ENCODE measurements at places on chromosomes 11 and 22.

- no peak for DNase-seq
Measured at GRCh38 chr22:46450931-46451561, 86.4 kb downstream of the CELSR1 start.

DNA sequence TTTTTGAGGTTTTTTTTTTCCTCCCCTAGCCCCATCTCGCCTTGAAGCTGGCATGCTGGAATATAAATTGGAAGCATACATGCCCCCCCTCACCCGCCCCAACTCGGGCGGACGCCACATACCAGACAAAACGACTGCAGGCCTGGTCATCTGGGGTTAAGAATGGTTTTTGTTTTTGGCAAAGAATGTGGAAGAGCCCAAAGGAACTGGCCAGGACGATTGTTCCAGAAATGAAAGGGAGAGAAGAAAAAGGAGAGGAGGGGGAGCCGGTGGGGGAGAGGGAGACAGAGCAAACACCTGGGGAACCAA, 25.0 kb downstream of the MN1 start:
- no peak for DNase-seq

DNA sequence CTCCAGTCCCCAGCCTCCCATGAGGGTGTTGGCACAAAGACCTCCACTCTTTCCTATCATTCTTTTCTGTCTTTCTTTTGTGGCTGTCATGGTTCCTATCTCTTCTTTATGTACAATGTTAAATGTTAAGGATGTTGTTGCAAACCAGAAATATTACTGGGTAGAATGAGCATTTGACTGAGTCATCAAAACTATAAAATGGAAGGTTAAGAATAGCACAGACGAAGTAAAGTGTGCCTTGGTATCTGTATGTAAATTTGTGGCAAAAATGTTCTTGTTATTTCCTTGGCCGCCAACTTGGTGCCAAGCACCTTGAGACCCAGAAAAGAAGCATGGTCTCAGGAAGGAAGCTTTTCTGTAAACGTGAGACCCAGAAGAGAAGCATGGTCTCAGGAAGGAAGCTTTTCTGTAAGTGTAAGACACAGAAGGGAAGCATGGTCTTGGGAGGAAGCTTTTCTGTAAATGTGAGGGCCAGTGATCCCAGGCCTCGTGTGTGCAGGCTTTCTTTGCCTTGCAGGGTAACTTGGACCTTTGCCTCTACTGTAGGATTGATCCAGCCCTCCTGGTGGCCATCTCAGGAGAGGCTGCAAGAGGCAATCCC, 6.7 kb upstream of the PKP3 start:
- DNase-seq = no peak

GRCh38 chr11:17506942-17507341, 30.3 kb upstream of the ABCC8 start:
- no peak for DNase-seq

DNA sequence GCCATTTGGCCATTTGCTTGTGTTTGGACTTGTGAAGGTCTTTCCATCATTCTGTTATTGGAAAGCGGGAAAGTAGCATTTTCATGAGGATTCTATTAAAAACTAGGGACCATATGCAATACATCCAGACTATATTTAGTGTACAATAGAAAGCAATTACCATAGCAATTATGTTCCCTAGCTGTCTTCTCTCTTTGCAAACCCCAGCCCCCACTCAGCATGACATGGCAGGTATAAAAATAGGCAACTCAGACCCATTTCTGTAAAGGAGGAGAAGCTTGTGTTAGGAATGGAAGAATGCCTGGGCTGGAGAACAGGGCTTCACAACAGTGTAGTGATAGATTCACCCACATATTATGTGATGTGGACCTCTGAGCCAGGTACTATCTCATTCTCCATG, 12.4 kb downstream of the OR51B6 start:
- DNase-seq = no peak

- no peak for DNase-seq
Measured at GRCh38 chr11:2574553-2575535, 125.0 kb downstream of the KCNQ1OT1 start.

DNA sequence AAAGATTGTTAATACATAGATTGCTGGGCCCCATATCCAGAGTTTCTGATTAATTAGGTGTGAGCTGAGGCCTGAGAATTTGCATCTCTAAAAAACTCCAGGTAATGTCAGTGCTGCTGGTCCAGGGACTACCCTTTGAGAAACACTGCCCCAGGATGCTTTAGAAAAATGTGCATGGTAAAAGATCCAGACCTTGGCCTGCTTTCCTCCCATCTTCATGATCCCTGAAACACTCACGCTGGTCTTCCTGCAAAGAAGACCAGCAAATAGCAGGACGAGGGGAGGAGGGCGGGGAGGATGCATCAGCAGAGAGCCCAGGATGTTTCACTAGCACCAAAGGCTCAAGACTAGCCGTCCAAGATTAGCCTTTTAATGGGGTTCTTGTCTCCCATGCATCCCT, at the start of gene OR8A1:
Gene OR8A1 (plus strand): TSS at position 301 of the 400 bp plus-strand sequence. CDS start 123 bp downstream, outside the sequence.
- no peak for DNase-seq

- no peak for DNase-seq
Measured at GRCh38 chr11:78201096-78201818, 12.5 kb downstream of the USP35 start.

DNA sequence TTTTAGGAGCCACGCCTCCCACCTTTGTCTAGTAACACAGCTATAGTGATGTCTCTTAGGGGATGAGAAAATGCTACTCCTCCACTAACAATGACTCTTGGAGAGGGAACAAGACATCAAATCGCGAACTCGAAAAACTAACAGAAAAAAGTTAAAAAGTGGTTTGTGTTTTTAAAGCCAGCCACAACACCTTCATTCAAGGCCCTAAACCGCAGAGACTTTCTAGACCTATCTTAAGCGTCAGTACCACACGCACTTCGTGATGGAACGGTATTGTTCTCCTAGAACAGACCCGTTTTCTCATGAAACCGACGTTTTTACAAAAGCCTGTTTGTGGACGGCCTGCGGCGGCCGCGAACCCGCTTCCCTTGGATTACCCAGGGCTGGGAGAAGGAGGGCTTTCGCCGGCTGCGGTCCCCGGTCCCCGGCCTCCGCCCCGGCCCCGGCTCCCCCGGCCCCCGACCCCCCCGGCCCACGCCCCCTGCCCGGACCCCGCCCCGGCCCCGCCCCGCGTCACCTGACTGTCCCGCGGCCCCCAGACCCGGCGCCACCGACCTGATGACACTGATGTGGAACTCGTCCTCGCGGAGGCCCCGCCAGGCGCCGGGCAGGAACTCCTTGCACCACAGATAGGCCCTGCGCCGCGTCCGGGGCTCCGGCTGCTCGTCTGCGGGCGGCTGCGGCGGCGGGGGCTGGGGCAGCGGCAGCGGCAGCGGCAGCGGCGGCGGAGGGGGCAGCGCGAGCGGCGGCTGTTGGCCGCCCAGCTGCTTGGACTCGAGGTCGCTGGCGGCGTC, 718 bp downstream of the CHKA start:
- DNase-seq = peak; percentile 16

- no peak for DNase-seq
Measured at GRCh38 chr11:46741600-46742484, 22.8 kb downstream of the F2 start.

- no peak for DNase-seq
Measured at GRCh38 chr11:120717042-120717441, 205.5 kb downstream of the GRIK4 start.

DNA sequence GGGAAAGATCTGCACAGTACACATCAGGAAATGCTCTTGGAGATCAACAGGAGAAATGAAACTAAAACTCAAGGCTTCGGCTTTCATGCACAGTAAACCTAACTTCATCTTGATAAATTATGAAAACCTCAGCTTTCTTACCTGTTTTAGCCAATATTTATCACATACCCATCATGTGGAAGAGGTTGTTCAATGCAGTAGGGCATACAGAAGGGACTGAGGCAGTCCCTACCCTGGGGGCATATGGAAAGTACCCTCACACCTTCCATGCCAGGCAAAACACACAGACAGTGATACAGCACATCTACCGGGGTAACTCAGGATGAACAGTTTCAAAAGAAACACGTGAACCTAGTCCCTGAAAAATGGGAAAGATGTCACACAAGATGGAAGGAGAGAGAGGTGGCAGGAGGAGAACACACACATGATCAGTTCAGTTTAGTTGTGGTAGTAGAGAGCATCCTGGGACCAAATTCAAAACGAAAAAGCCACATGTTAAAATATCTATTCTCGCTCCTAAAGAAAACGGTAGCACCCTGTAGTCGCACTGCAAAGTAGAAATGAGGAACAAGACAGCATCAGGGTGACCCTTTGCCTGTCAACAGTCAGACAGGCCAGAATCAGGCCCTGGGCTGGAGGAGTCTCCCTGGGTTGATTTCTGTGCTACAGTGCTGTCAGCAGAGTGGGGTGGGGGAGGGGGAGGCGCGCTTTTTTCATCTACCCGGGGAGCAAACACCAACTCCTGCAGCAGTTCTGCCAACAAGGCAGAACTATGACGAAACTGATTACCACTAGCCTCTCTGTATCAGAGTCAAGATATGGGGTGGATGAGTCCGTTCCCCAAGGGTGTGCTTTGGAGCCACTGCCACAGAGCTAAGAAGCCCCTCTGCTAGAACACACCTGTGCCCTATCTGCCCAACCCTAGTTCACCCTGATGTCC, 1.3 kb downstream of the HIRA start:
- no peak for DNase-seq

DNA sequence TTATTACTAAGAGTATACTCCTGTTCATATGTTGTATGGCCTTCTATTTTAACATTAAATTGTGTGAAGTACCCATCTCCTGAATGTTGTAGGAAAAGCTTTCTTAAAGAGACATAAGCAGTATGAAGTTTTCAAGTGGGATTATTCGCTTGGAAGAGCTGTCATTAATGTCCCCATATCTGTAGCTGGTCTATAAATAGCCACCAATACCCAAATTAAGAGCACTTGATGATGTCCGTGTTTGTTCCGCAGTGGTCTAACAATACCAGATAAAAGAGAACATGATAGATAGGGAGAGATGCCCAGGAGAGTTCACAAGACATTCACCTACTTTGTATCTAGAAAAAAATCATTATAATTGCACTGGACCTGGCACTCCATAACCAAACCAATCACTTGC, 527.6 kb downstream of the DLG2 start:
- DNase-seq = no peak

DNA sequence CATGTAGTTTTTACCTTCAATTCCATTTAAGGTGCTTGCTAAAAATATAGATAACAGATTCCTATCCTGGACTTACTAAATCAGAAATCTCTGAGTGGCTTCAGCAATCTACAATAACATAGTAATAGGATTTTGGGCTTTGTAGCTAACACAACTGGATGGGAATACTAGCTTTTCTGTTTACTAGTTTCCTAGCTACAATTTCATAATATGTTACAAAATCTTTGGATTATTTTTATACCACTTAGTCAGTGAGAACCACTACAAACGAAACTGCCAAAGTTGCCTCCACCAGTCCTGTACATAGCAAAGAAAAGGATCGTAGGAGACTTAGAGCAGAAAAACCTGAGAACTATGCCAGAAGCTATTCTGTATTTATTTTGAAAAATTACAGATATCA, 87.7 kb upstream of the ANO3 start:
- no peak for DNase-seq

DNA sequence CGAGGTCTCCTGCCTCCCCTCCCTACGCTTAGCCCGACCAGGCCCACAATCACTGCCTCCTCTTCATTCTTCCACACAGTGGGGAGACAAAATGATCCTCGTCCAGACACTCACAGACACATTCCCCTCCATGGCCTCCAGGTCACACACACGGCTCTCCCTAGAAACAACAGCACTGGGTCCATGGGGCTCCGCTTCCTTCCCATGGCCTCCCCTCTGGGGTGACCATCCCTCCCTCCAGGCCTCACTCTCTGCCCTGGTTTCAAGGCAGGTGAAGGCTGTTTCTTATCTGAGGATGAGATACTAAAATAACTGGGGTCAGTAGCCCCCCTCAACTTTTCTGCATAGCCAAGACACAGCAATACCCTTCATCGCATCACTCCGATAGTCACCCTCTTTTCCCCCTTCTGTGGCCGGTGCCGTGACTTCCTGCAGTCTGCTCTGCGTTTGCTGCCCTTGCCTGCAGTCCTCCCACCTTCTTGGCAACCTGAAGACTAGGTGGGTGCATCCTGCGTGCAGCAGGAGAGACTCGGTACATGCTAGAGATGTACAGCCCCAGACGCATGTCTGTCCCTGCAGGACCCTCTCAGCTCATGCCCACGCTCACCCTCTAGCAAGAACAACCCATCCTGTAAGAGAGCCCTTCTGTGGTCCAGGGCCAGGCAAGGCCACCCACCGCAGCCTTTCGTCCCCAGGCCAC, 55.8 kb downstream of the CD6 start:
- no peak for DNase-seq

GRCh38 chr11:3834664-3835461, 5.9 kb downstream of the RHOG start:
- no peak for DNase-seq
